Activated T-helper 1 cell treated with anti-CD3 and anti-CD28 coated beads, Interleukin-2, amount 50 U/mL, for 16 hours (primary cell): ENCODE measurements at places on chromosomes 13 and 19.

DNA sequence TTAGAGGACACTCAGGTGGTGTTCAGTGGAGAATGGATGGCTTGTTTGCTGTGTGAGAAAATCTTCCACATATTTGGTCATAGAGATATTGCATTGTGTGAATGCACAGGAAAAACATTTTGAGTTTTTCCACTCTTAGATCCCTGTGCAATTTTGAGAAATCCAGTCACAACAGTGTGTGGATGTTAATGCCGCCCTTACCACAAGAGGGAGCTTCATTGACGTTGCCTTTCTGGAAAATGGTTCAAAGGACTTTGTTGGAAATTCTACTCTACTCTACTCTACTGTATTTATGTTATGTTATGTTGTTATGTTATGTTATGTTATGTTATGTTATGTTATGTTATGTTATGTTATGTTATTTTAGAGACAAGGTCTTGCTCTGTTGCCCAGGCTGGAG is 13.4 kb downstream of the ZNF20 start:
- no peak for DNase-seq

GRCh38 chr13:75771226-75771625 is 135.1 kb downstream of the LMO7 start:
- DNase-seq = no peak

- DNase-seq = no peak
Observed at GRCh38 chr13:63774133-63774532, 2358.5 kb upstream of the PCDH20 start.

DNA sequence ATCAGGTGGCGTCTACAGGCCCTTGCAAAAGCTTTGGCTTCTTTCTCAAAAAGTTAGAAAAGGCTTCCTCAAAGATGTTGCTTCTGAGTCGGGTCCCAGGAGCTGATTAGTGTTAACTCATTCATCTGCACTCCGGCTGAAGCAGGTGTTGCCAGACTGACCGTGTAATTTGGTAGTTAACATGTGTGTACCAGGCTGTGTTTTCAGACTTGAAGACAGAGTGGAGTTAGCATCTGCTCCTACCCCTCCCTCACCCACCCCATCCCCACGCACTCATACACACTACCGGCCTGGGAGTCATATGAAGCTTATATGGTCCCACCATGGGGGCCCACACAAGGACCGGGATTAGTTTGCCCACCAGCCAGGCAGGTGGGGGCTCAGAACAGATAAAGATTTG is 111.5 kb downstream of the DNAJC15 start:
- DNase-seq = no peak

- DNase-seq = no peak
Observed at GRCh38 chr13:100235311-100235901, 146.5 kb downstream of the PCCA start.

GRCh38 chr13:25980255-25980654 is 71.6 kb downstream of the SHISA2 start:
- no peak for DNase-seq

- DNase-seq = no peak
Observed at GRCh38 chr19:33233056-33233873, 7.6 kb upstream of the SLC7A10 start.

GRCh38 chr13:36090592-36090991 is 40.6 kb downstream of the DCLK1 start:
- DNase-seq = no peak

DNA sequence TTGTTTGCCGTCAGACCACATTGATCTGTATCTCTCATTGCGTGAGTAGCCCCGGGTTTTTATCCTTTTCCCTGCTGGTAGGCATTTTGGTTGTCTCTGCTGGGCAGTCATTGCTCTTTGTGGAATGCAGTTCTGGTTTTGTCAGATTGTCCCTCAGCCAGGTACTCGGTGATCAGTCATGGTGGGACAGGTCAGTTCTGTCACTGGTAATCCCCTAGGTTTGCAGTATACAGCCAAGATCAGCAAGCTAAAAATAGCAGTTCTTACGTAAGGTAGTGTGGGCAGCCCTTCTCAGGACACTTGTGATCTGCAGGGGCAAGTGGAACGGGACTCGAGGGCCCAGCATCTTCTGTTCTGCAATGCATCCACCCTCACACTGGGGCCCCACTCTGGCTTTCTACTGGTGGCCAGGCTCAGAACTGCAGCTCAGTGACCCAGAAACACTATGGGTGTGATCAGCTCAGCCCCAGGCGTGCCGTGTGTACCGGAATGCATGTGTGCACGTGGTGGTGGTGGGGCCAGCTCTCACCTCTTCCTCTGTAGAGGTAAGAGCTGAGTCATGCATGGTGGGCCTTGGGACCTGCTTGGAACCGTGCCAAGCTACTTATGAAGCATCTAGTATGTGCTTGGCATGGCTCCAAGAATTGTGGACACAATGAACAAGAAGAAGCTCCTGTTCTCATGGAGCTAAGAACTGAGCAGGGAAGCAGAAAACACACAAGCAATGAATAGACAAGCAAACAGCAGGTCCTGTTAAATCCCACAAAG is 6.3 kb downstream of the PLEKHF1 start:
- DNase-seq = peak; percentile 72

DNA sequence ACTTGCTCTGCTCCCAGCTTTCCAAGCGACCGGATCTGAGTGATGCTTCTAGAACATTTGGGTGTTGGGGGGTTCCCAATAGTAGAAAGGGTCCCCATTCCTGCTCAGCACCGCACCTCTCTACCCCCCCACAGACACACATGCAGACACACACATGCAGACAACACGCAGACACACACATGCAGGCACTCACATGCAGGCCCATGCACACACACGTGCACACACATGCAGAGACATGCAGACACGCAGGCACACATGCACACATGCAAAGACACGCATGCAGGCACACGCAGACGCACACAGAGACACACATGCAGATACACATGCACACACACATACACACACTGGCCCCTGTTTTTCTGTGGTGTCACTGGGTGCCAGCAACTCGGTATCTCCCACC is 23.8 kb downstream of the ONECUT3 start:
- no peak for DNase-seq
